NB4 (cell line): ENCODE measurements at places on chromosomes 1 and 21.
A peak's percentile ranks its signal among the peaks of the same experiment; 100 is the strongest.

- no peak for DNase-seq
Measured at GRCh38 chr1:201358596-201358995, 18.9 kb downstream of the TNNT2 start.

DNA sequence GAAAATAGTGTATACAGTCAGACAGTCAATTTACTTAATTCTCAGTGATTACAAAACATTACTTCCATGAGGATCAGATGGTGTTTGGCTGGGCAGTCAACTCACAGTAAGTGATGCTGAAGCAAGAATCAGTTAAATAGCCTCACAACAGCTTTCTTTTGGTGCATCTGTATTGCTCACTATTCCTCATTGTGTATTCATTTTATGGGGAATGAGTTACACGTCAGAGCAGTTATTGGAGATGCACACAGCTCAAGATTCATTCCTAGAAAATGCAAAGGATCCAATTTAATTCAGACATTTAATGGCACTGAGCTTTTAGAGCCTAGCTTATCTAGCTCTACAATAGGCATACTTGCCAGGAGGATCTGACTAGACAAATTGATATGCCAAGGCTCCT is 150.6 kb downstream of the HS2ST1 start:
- DNase-seq: no peak

DNA sequence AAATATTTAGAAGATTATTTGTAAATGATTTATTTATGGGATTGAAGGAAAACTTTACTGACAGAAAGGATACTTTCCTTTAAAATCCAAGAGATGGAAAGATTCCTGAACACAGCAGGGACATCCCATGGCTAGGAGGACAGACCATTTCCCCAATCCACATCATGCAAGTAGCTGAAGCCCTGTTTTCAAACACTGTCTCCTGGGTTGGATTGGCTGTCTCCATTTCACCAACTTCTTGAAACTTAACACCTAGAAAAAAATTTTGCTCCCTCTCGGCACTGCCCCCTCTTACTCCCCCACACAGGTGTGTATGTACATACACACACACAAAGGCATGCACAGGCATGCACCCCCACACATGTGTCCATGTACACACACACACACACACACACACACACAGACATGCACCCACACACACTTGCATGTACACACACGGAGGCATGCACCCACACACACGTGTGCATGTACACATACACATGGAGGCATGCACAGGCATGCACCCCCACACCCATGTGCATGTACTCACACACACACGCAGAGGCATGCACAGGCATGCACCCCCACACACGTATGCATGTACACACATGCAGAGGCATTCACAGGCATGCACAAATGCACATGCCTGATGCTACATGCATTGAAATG is 320.0 kb downstream of the CHRM3 start:
- no peak for DNase-seq

- DNase-seq: no peak
Measured at GRCh38 chr1:94125551-94126514, 4.9 kb upstream of the ABCA4 start.

DNA sequence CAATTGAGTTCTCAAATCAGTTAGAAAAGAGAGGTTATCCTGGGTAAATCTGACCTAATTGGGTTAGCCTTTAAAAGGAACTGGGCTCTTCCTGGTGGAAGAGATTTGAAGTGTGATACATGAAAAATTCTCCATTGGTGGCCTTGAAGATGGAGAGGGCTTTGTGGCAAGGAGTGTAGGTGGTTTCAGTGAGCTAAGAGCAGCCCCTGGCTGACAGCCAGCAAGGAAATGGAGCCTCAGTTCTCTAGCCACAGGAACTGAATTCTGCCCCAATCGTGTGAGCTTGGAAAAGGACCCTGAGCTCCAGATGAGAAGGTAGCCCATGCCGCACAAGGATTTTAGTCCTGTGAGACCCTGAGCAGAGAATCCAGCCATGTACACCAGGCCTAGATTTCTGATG is 12.7 kb upstream of the HYI start:
- DNase-seq: no peak

DNA sequence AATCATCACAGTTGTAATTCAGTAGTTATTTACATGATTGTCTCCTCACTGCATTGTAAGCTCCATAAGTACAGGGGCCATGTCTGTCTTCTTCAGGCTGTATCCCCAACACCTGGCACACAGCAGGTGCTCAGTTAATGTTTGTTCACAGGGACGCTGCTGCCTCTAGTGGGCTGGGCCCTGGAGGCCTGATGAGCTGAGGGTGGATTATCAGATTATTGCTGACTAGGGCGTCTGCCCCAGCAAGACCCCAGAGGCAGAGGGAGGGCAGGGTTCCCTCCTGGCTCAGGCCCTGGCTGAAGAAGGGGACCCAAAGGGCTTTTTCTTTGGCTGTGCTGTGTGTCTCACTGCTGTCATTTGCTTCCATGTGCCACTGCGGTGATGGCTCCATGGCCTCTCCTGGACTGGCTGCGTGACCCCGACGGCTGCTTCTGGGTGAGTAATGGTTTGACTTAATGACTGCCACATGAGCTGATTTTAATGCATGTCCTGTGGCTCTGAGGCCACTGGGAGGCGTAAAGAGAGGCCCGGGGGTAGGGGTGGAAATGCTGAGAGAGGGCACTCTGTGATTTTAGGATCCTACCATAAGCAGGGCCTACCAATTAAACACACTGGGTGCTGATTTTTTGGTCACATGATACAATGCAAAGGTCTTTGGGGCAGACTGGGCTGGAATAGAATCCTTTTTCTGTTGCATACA is 20.8 kb upstream of the EPB41 start:
- DNase-seq: peak; percentile 31

- DNase-seq: no peak
Measured at GRCh38 chr1:173507205-173507846, 30.2 kb downstream of the PRDX6 start.

DNA sequence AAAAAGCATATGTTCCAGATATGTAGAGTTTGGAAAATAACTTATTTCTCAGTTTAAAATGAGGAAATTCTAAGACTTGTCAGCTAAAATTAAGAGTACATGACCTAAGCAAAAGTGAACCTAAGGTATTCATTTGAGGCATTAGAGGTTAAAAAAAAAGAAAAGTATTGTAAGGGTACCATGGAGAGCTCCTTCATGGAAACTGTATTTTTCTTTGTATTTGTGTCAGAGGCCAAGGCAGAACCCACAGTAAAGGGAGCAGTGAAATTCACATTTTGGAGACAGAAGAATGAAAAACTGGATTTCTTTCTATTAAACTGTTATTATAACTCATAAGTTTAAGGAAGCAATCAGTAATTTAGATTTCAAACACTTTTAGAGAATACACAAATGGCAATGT is 1494.8 kb downstream of the KCNT2 start:
- DNase-seq: no peak

- DNase-seq: no peak
Measured at GRCh38 chr1:177170756-177171535, at the start of gene BRINP2. TSS of gene BRINP2 (plus strand) at chr1:177170958. CDS start at chr1:177229877, 58,919 bp downstream.

DNA sequence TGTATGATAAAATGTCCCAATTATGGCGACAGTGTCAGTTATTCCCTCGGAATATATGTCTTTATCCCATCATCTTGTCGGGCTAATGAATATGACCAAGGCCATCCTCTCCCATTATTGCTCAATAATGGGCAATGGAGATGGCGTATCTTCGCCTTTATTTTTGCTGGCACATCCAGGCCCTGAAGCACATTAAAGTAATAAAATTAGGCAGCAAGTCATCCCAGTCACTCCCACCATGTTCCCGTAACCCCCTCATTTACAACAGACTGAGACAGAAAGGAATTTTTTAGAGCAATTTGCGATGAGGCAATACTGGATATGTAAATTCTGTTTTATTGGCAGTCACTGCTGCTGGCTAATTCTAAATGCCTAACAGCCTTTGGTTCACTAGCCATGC is 35.3 kb downstream of the CLIC6 start:
- no peak for DNase-seq

- DNase-seq: no peak
Measured at GRCh38 chr21:42781971-42782722, 97.2 kb downstream of the WDR4 start.

DNA sequence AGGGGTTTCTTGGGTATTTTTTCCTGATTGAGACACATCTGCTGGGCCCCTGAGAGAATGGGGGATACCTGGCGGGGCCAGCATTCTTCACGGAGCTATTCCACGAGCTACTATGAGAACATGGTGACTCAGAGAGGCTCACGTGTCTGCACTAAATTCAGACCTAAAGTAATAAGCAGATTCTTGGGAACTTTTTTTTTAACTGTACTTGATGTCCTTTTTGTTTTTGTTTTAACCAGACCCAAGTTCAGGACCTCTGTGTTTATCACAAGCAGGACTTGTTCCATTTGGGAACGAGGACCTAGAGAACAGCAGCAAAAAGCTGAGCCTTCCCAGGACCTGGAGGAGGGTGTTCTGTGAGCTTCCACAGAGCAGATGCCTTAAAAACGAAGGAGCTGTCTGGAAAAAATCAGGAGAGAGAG is 44.0 kb downstream of the EVA1C start:
- no peak for DNase-seq

DNA sequence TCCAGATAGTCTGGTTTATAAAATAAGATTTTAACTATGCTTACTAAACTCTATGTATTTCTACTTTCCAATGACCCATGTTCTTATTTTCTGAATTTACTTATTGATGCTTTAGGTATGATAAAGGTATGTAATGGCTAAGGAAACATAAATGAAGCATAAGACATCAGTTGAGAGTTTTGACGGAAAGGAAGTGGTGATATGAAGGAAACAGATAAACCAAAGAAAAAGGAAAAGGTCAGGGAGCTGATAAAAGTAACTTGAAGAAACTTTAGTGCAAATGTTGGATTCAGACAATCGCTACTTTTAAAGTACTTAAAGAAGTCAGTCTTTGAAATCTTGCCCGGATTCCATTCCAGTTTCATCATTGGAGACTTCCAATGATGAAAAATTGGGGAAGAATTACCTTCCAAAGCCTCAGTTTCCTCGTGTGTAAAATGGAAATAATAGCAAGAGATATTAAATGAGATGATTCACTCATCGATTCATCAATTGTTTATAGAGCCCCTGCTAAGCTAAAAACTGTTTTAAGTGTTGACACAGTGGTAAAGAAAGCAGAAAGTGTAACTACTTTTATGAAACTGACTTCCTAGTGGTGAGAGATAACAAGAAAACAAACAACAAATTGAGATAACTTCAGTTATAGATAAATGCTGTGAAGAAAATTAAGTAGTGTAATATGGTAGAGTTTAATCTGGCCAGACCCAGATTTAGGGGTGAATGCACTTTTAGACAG is 10.6 kb downstream of the PTPRC start:
- DNase-seq: no peak

- no peak for DNase-seq
Measured at GRCh38 chr1:71267220-71267619, 186.4 kb upstream of the ZRANB2 start.

DNA sequence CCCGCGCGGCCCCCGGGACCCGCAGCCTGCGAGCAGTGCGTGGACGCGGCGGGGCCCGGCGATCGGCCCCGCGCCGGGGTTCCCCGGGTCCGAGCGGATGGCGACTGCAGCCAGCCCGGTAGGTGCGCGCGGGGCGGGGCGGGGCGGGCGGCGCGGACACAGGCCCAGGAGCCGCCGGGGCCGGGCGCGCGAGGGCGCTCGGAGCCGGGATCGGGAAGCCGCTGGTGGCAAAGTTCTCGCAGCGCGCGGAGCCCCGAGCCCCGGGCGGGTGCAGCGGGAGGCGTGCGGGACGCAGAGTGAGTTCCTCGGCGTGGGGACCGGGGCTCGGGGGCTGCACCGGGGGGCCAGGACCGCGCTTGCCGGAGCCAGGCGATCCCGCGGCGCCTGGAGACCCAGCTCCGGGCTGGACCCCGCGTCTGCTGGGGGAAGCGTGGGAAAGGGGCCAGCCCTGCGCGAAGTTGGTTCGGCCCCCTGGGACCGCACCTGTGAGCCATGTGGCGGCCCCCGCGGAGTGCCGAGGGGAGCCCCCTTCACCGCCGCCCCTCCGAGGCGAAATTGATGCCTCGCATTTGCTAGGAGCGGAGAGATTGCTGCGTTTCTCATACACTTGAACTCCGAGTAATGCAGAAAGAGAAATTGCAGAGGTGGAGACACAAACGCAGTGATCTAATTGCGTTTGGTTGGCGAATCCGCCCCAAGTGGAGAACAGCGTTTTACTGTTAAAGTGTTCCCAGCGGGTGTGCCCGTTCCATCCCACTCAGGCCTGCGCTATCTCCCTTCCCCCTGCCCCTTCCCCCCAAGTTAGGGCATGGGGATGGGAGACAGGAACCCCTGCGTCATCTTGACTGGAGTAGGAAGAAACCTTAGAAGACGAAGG is 228.9 kb upstream of the TMEM51 start:
- peak; percentile 15 for DNase-seq

DNA sequence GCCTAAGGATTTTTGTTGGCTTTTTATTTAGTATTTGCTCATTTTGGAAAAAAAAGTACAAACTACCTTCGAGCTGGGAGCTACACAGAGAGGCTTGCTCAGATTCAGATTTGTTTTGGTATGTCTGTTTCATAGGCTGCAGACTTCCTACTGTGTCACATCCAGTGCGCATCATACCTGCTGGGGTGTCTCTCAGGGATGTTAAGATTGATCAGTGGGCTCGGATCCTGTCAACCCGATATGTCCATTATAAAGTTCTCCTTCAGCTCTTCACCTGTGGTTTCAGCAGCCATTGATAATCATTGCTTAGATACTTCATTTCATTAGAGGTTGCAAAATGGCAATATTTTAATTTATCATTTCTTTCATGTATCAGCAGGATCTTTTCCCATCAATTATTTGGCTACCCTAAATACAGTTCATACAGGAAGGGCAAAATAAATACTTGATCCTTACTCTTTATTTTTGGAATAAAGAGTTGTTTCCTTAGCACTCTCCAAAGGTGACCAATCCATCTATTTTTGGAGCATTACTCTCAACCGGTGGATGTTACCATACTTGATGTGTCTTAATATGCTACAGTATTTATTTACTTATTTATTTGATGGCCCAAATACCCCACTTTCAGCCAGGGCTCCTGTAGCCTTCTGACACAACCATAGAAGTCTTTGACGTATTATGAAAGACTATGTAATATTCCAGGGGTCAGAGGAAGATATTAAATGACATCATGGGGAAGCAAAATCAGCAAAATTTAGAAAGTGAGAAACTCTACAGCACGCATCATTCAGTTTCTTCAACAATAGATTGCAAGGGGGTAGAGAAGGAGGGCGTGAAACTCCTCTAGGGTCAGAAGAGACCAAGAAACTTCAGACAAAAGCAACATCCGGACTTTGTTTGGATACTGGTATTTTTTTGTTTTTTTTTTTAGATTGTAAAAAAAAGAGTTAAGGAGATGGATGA is 55.3 kb upstream of the HNRNPU start:
- peak; percentile 28 for DNase-seq
